ENCODE measurements at places on chromosomes 13 and 19.

- DNase-seq = no peak
Observed at GRCh38 chr13:85254641-85255040, 544.6 kb downstream of the SLITRK6 start.

DNA sequence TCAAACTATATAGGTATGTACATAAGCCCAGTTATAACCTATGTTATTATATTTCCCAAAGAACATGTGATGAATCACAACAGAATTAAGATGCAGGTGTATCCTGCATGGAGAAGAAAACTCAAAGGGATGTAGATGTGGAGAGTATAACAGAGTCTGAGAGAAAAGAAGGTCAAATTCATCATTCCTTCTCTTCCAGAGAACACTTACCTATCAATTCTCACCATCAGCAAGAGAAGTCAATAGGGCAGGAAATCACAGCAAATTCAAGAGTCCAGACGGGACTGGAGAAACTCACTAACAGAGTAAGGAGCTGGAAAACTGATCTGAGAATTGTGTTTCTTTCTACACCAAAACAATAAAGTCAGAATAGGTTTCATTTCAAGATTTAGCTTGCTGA, 28.4 kb downstream of the DIAPH3 start:
- DNase-seq = no peak

DNA sequence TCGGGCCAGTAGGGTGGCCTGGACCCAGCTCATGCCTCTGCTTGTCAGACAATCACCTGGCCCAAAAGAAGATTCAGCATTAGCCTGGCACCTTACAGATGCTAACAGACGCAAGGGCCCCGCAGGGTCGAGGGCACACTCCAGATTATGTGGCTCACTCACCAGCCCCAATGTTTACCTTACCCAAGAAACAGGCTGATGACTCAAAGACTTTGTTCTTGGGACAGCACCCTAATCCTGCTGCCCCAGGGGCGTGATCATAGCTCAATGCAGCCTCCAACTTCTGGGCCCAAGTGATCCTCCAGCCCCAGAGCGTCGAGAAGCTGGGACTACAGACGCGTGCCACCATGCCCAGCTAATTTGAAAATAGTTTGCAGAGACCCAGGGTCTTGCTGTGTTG, 9.8 kb downstream of the ECSIT start:
- no peak for DNase-seq

DNA sequence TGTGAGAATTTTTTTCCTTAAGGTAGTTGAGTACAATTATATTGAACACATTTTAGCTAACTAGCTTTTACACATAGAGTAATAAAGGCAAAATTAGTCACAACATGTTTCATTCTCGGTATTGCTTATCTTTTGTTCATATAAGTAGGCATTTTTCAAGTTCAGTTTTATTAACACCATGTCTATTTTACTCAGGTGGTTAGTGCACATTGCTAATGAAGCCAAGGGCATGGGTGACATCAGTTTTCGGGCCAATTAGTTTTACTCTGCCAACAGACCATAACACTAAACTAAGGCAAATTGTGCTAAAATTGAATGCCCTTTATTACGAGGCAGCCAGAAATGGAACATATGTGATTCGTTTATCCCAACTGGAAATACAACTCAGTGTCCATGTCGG, 19.6 kb upstream of the PCDH17 start:
- DNase-seq = no peak

- DNase-seq = no peak
Observed at GRCh38 chr13:52926971-52927370, 78.5 kb upstream of the PCDH8 start.

DNA sequence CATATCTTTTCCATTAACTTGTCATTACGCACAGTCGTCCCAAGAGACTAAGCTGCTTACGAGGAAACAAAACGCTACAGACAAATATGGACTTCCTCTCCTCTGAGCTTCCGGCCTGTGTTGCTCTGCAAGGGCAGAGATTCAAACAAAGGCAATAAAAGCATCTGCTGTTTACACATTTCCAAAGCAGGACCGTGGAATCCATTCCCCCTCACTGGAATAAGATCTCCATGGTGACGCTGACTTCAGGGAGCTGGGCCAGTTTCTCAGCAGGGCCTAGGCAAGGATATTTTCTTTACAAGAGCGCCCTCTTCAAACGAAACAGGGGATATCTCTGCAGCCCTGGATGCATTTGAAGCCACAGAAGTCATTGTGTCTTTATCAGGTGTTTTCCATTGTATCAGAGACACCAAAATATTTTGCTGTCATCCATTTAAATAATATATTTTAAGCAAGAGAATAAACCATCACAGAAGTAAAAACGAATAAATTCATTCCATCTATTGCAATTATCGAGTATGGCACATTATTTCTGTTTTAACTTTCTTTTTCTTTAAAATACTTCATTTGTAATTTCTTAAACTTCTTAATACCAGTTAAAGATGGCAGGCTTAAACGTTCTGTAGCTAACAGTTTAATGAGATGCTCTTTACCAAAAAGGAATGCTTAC, 177.5 kb downstream of the DCLK1 start:
- DNase-seq = peak; percentile 50

DNA sequence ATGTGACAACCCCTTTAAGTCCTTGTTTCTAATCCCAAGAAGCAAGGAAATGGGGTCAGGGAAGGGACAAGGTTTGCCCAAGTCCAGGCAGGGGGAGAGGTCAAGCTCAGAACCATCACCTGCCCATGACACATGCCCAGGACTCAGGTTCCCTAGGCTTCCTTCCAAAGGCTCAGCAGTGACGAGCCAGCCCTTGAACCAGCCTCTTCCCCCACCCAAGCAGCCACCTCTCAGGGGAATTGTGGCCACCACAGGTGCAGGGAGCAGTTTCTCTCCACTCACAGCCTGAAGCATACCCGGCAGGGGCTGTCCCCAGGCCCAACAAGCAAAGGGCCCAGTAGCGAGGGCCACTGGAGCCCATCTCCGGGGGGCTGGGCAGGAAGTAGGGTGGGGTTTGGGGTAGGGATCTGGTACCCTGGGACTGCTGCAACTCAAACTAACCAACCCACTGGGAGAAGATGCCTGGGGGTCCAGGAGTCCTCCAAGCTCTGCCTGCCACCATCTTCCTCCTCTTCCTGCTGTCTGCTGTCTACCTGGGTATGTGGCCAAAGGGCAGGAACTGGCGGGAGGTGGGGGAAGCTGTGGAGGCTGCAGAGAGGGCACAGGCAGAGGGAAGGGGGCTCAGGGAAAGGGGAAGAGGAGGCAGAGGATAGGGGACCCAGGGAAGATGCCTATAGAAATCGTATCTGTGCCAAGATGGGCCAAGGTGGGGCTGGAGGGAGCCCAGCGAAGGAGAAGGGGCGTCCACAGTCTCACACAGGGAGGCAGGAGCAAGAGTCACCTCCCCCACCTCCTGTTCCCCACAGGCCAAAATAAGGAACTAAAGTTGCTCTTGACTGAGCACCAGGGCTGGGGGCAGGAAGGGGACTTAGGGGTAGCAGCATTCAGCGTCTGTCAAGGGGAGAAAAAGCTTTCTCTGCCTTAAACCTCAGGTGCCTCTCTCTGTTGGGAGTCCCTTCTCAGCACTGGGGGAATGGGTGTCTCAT, at the start of gene CD79A:
Gene CD79A (plus strand): TSS at position 433 of the 986 bp plus-strand sequence. CDS start 26 bp downstream, at position 459.
- DNase-seq = no peak

DNA sequence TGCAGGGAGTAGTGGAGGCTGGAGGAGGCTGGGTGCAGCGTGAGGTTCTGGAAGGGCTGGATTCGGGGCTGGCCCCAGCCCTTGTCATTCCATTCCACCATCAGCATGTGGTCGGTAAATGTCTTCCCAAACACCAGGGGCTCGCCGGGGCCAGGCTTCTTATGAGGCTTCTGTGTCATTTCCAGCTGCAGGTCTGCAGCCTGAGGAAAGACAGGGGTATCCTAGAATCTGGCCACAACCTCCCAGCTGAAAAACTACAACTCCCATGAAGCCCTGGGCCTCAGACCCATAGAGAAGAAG, 4.4 kb downstream of the BCAT2 start:
- peak; percentile 58 for DNase-seq

GRCh38 chr19:56918682-56919307, 78.3 kb upstream of the PEG3 start:
- DNase-seq = no peak

All from left lung (tissue), 14 donors.